Stimulated activated CD4-positive, alpha-beta T cell treated with anti-CD3 and anti-CD28 coated beads, Interleukin-4, amount 100 ng/mL, for 24 hours (primary cell): ENCODE measurements at places on chromosomes 7 and 10.

GRCh38 chr10:102621443-102622325, 22.6 kb upstream of the TRIM8 start:
- no peak for DNase-seq

GRCh38 chr7:104951546-104951945, 62.5 kb upstream of the KMT2E start:
- no peak for DNase-seq

DNA sequence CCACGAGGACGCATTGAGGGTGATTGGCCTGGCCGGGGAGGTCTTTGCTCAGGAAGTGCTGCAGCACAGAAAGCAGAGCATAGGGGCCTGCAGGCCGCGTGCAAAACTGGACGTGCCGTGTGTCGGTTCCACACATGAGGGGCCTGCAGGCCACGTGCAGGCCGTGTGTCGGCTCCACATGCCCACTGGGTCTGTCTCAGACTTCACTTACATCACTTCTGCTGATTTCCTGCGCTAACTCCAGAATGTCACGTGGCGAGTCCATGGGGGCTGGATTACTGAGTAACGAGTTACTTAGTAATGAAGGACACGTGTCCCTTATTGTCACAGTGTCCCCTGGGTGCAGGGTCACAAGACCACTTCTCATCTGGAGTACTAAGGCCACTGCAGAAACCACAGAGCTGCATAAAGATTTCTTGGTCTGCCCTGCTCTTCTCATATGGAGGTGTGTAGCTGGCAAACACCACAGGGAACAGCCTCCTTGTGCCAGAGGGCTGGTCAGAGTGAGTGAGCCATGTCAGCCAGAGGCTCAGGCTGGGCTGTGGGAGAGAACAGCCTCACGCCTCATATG, 60.8 kb downstream of the GDI2 start:
- DNase-seq: no peak

DNA sequence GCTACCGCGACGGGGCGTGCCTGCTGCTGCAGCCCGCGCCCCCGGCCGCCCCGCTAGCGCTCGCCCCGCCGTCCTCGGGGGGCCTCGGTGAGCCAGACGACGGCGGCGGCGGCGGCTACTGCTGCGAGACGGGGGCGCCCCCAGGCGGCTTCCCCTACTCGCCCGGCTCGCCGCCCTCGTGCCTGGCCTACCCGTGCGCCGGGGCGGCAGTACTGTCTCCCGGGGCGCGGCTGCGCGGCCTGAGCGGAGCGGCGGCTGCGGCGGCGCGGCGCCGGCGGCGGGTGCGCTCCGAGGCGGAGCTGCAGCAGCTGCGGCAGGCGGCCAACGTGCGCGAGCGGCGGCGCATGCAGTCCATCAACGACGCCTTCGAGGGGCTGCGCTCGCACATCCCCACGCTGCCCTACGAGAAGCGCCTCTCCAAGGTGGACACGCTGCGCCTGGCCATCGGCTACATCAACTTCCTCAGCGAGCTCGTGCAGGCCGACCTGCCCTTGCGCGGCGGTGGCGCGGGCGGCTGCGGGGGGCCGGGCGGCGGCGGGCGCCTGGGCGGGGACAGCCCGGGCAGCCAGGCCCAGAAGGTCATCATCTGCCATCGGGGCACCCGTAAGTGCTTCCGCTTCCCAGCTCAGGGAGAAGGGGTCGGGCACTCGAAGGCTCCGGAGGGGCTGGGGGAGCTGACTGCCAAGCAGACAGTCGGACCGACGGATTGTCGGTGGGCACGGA, 761 bp downstream of the PTF1A start:
- no peak for DNase-seq

GRCh38 chr10:28328346-28328745, 25.5 kb upstream of the MPP7 start:
- no peak for DNase-seq

DNA sequence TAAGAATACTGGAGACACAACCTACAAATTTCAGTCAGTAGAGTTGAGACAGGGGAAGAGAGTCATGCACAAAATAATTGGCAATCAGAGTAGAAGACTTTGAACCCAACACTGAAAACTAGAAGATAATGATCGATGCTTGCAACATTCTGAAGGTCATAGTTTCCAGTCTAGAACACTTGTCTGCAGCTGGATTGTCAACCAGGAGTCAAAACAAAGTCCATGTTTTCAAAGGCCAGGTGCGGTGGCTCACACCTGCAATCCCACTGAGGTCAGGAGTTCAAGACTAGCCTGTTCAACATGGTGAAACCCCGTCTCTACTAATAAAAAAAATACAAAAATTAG, 26.8 kb upstream of the SMURF1 start:
- DNase-seq: no peak

GRCh38 chr7:68166525-68166924, 1169.9 kb downstream of the TYW1 start:
- DNase-seq: no peak
